ENCODE measurements at places on chromosomes 4 and X. TPM values are rescaled to one million over a fixed set of nuclear protein-coding genes. Genes with fewer than 3 reads are reported as not detected.

The LGI2 gene
- 2.8 TPM for total RNA-seq

The KCNE5 gene
- total RNA-seq = 0.60 TPM

The MAGEA6 gene
- total RNA-seq = not detected

The XIAP gene
- total RNA-seq = 31.0 TPM

The MAGEA10 gene
- total RNA-seq = not detected

The TMA16 gene
- 14.5 TPM for total RNA-seq

The TLR8 gene
- total RNA-seq = 6.9 TPM

The MAGT1 gene
- 47.2 TPM for total RNA-seq

The CLDN34 gene
- not detected for total RNA-seq

The CCSER1 gene
- 14.1 TPM for total RNA-seq

The GPR82 gene
- not detected for total RNA-seq

The HADH gene
- 253 TPM for total RNA-seq

The NPNT gene
- 2.5 TPM for total RNA-seq

The TMEM271 gene
- total RNA-seq = not detected

The MYOZ2 gene
- 897 TPM for total RNA-seq

The STK26 gene
- 0.93 TPM for total RNA-seq

The SUPT20HL2 gene
- not detected for total RNA-seq

The TMSB15A gene
- total RNA-seq = not detected

The IGSF1 gene
- 2.0 TPM for total RNA-seq

The RAB39B gene
- total RNA-seq = 0.07 TPM

The NSDHL gene
- total RNA-seq = 16.1 TPM

The ADH4 gene
- total RNA-seq = not detected

The RPS6KA3 gene
- total RNA-seq = 35.0 TPM

The S100G gene
- not detected for total RNA-seq

The SLC25A53 gene
- total RNA-seq = 15.6 TPM

The GAGE2A gene
- total RNA-seq = not detected

The ANOS1 gene
- total RNA-seq = 4.0 TPM

The CSAG1 gene
- not detected for total RNA-seq

The PDLIM3 gene
- 549 TPM for total RNA-seq

The SMIM10L2A gene
- total RNA-seq = 0.92 TPM

The CC2D2A gene
- 5.6 TPM for total RNA-seq

The KLB gene
- not detected for total RNA-seq
